Testis (tissue), 5 donors: ENCODE measurements at places on chromosomes 12 and 14.

DNA sequence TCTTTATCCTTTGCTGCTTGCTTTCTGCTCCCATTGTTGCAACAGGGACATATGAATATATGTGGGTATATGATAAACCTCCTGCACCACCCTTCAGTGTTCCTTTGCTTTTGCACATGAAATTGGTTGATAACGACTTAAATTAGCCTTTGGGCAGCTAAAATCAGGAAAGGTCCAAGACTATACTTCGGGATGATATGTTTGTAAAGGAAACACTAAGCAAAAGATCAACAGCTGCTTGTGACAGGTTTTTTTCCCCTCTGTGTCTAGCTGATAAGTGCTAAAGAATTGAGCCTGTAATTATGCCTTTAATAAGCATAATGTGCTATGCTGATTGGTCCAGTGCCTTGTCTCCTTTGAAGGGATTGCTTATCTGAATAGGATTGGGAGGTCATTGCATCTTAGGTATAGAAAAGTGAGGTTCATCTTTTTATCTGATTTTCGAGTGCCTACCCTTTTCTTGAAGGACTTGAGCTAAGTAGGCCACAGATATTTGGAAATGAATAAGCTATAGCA, 59.4 kb downstream of the PPHLN1 start:
- DNase-seq: no peak

- peak; percentile 35 for DNase-seq
These were observed 89.7 kb upstream of the PARP11 start for GRCh38 chr12:3962631-3963483.

DNA sequence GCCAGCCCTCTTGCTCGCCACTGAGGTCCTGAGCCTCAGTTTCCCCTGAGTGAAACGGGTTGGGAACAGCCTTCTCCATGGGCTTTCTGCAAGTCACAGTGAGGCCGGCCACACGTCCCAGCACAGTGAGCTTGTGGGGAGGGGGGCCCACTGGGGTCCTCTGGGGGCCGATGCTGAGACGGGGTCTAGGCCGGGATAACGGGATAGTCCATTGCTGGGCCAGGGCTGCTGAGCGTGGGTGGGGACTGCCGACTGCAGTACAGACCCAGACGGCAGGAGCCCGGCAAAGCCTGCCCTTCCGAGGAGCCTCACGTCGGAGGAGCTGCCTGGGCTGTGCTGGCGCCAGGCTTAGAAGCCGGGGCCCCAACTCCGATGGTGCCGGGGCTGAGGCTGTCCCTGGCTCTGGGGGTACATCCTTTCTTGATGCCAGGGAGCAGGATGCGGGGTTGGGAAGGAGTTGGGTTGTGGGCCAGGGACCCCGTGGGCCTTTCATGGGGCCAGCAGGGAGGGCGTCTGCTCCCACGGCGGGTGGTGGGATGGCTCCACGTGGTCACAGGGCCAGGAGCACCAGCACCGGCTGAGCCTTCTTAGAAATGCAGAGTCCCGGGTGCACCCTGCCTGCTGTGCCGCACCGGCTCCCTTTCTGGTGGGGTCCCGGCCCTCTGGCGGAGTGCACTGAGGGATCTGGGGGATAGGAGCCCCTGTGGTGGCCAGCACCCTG, 24.2 kb downstream of the NOC4L start:
- DNase-seq: no peak

GRCh38 chr12:10705655-10706054, 17.5 kb downstream of the YBX3 start:
- peak; percentile 23 for DNase-seq

DNA sequence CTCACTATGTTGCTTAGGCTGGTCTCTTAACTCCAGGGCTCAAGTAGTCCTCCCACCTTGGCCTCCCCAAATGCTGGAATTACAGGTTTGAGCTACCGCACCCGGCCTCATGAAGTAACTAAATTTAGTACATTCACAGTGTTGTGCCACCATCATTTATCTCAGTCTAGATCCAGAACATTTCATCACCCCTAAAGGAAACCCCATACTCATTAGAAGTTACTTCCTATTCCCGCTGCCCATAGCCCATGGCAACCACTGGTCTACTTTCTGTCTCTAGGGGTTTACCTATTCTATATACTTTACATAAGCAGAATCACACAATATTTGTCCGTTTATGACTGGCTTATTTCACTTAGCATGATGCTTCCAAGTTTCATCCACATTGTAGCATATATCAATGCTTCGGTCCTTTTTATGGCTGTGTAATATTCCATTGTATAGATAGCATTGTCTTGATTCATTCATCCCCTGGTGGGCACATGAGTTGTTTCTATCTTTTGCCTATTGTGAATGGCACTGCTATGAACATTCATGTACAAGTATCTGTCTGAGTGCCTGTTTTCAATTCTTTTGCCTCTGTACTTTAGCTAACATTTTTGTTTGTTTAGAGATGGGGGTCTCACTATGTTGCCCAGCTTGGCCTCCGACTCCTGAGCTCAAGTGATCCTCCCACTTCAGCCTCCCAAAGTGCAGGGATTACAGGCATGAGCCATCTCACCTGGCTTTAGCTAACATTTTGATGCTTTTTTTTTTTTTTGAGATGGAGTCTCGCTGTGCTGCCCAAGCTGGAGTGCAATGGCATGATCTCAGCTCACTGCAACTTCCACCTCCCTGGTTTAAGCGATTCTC, 10.2 kb upstream of the SH2B3 start:
- DNase-seq: no peak

DNA sequence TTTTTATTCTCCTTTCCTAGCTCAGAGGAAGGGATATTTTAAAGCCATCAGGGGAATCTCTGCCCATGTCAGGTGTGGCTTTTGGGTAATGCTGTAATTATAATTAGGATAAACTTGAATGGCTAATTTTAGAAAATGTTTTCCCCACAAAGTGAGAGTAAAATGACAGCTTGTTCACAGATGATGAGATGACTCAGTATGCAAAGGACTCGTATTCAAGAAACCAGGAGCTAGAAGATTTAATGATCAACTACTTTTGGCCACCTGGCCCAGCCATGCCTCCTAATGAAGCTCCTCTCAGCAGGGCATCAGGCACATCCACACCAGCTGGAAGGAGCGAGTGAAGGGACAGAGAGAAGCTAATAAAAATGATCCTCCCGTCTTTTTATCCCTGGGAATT, 29.0 kb upstream of the PLEKHG7 start:
- no peak for DNase-seq

DNA sequence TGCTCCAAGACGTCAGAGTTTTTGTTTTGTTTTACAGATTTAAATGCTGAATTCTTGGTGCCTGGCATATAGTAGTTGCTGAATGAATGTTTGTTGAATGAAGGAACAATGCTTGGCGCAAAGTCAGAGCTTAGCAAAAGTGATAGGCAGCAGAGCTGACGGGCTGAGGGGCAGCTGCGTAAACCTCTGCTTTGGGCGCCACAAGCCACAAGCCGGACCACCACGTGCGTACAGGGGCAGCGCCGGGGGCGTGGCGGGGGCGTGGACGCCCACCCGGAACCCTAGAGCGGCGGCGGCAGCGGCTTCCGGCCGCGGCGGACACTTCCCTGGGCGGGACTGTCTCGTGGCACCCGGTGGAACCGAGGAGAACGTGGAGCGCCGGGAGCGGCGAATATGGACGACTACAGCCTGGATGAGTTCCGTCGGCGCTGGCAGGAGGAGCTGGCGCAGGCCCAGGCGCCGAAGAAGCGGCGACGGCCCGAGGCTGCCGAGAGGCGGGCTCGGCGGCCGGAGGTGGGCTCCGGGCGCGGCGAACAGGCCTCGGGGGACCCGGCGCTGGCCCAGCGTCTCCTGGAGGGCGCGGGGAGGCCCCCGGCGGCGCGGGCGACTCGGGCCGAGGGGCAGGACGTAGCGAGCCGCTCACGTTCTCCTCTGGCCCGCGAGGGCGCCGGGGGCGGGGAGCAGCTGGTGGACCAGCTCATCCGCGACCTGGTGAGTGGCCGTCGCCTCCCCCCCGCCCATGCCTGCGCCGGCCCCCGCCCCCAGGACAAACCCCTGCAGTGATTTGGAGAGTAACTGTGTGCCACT, at the start of gene FBXW8:
Gene FBXW8, plus strand, starts transcription at position 306 of the 807 bp plus-strand sequence. Its CDS starts 88 bp downstream, at position 394.
- peak; percentile 82 for DNase-seq

DNA sequence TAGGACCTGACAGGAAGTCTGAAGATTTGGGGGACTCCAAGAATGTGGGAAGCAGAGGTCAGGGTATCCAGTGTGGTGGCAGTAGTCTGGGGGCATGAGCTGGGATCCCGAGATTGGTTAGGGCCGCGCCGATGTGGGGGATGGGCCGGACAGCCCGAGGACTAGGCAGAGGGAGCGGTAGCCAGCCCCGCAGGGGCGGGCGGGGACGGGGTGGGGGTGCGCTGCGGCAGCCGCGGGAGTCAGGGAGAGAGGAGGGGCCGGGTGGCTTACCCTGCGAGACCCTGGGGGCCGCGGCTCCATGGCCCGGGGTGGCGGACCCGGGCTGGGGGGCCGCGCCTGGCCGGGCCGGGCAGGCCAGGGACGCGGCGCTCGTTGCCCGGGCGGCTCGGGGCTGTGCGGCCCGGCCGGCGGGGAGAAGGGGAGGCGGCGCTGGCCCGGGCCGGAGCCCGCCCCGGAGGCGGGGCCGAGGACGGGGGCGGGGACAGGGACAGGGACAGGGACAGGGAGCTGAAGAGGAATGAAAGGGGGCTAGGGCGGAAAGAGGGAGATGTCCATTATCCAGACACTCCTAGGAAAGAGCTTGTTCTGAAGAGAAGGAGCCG, 5.6 kb downstream of the ZNF385A start:
- DNase-seq: peak; percentile 53
